ENCODE measurements at places on chromosomes 2 and 18.

GRCh38 chr2:42706836-42707235 lies 57.1 kb downstream of the OXER1 start:
- no peak for DNase-seq

DNA sequence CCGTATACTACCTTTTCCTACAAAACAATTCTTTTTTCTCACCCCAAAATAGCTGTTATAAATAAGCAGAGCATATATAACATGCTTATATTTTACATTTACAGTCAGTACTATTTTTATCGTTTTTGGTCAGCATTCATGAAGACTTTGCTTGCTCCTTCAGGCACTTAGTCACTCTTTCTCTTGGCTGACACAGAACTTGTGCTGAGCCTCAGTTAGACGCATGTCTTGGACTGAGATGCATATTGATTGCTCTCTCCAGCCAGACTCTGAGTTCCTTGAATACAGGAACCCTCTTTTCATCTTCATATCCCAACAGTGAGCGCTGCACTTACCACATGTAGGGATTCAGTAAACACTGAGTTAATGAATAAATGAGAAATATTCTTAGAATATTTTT lies 158.3 kb downstream of the RTN4 start:
- no peak for DNase-seq

DNA sequence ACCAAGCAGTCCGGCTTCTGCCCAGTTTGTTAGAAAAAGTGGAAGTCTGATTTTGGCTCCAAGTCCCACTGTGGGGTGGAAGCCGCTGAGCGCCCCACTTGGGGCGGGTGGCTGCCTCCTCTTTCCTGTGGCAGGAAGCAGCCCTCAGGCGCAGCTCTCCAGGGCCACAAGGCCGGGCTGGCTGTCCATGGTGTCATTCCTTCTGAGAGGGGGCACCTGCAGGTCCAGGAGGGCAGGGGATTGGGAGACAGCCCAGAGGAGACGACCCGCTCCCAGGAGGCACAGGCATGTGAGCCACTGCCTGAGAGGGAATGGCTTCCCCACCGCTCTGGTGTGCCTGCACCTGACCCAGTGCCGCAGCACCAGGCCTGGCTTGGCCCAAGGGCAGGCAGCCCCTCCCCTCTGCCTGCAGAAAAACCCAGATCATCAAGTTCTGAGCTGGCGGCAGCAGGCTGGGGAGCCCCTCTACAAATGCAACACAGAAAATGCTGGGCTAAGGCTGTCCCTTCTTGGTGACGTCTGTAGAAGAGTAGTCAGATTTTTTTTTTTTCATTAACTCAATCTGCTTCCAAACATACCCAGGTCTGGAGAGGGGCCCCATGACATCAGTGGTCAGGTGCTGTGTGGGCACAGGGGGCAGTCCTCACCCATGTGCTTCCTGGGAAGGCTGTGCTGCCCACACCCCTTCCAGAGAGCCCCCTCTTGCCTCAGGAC lies 38.4 kb downstream of the HS6ST1 start:
- no peak for DNase-seq

DNA sequence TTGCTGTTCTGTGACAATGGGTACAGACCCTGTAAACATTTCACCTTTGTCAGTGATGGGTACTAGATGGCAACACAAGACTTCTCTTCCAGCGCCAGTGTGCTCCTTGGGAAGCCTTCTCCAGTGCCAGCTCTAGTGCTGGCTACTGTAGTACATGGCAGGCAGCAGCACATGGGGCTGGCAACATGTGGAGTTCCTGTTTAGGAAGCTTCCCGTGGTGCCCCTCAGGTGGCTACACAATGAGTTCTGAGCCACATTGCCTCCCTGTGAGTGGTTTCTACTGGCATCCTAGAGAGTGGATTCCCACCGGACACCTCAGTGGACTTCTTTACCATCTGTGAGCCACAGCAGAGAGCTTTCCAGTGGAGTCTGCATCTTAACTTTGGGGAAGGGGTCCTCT lies 302.1 kb downstream of the CYRIA start:
- DNase-seq = no peak

GRCh38 chr2:99771681-99772333 lies 282.0 kb upstream of the REV1 start:
- no peak for DNase-seq

DNA sequence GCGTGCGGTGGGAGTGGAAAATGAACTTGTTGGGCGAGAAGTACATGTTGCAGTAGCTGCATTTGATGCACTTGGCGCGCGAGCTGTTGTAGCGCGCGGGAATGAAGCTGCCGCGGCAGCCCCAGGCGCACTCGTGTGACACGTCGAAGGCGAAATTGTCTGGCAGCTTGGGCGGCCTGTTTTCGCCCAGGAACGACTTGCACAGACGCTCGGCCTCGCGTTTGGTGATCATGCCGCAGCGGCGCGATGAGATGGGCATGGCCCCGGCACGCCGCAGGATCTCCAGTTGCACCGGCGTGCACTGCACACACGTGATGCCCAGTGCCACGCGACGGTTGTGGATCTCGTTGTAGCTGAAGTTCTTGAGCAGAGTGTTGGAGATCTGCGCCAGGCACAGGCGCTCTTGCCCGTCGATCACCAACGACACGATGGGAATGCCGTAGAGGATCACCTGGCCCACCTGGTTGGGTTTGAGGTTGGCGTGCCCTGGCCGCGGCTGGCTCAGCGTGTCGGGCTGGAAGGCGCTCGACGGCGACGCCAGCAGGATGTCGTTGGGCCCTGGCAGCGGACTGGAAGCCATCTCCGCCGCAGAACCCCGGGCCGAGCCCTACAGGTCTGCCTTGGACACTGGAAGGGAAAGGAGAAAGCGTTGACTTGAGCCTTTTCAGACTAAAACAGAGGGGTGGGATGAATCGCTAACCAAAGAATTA lies 2.7 kb downstream of the SKOR2 start:
- DNase-seq = no peak

DNA sequence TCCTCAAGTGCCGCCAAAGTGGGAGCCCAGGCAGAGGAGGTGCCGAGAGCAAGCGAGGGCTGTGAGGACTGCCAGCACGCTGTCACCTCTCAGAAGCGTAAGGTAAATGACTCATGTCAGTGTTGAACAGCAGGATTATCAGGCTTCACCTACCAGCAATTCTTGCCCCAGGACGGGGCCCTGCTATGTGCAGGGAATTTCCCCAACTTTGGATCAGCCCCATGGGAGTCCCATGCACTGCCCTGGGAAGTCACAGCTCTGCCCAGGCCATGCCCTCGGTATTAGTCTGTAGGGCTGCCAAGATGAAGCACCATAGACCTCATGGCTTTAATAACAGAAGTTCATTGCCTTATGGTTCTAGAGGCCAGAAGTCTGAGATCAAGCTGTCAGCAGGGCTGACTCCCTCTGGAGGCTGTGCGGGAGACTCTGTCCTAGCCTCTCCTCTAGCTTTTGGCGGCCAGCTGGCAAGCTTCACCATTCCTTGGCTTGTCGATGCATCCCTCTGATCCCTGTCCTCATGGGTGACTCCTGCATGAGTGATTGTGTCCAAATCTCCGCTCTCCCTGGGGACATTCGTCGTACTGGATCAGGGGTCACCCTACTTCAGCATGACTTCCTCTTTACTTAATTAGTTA lies 55.9 kb downstream of the TRPM8 start:
- DNase-seq = no peak

Data from CD4-positive, alpha-beta T cell treated with Interleukin-1 beta for 1 hour (primary cell).